Effector CD4-positive, alpha-beta T cell (primary cell): ENCODE measurements at places on chromosomes 13 and 19.

GRCh38 chr19:11251217-11251616 lies 11.1 kb downstream of the DOCK6 start:
- no peak for DNase-seq

DNA sequence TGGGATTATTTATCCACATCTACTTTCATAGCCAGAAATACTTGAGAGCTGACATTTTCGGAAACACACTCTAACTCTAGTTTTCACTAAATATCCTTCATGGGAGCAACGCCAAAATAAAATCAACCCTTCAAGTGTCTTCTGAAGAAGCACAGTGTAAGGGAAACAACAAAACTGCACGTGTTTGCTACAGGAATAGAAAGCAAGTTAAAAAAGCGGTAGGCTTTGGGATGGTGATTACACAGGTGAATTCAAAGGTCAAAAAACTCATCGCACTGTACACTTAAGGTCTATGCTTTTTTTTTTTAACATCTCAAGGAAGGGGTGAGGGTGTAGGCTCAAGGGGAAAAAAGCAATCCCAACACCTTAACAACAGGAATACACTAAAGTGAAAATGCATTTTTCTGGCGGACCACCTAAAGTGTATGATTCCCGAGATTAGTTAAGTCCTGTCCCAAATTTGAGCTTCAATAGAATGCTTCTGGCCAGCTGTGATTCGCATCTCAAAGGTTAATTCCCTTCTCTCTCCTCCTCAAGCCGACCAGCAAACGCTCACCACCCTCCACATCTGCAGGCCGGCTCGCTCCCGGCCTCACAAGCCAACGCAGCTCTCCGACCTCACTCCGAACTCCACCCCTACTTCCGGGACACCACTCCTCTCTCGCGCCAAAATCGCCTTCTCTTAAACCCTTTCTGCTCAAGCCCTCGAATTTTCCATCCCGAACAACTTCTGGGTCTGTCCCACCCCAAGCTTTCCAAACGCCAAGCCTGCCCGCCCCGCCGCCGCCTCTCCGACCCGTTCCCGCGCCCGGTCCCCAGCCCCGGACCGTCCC lies 1.1 kb downstream of the ARGLU1 start:
- peak; percentile 9 for DNase-seq

GRCh38 chr19:17404015-17404414 lies 1.4 kb downstream of the BST2 start:
- no peak for DNase-seq

DNA sequence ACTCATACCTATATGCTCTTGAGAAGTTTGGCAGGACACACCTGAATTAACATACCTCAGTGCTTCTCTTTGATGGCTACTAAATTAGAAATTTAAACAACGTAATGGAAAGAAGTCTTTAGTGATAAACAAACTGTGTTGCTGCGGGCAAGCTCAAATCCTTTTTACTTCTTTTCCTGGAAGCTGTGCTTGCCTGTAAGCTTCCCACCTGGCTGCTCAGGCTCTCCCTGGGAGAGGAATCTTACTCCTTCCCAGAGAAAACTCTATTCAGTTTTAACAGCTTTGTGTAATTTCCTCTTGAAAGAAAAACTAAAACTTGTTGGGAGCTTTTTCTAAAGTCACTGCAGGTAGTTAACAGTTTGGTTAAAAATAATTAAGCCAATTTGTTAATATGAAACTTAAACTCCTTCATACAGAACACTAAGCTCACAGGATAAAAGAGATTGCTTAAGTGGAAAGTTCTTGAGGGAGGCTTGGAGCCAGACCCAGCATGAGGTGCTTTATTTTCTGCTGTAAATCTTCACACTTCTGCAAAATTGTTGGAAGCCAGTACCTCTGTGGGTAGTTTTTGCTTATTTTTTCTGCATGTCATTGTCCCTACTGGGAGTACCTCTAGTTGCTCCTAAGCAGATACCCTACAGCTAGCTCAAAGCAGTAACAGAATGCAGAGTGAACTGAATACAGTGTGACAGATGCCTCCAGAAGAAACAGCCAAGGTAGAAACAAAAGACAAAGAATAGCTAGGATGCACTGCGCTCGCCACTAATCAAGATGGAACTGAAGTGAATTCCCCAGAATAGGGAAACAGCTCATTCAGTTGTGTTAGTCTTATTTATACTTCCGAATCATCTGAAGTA lies 1253.0 kb downstream of the PCDH17 start:
- no peak for DNase-seq
